Activated T-helper 2 cell treated with anti-CD3 and anti-CD28 coated beads, Interferon-gamma antibody, Interleukin-2, Interleukin-4, amounts not matched to agents 10 μg/mL and 5 μg/mL and 100 μg/mL, durations not matched to agents 14 hours and 24 hours and 36 hours (primary cell): ENCODE measurements at places on chromosomes 7 and 10.

DNA sequence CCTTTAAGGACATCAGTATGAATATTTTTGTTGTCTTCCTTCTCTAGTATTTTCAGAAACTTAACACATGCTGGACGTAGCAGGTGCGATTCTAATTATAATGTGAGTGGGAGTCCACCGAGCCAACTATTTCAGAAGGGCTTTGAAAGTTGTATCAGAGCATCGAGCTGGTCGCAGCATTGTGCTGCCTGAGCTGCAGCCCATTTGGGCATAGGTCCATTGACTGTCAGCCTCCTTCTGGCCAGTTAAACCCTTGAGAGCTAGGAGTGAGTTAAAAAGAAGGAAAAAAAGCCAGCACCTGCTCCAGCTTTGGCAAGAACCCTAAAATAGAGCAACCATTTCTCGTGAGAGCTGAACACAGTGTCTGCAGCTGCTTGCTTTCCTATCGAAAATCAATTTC lies 47.8 kb downstream of the SLC35G1 start:
- no peak for DNase-seq

DNA sequence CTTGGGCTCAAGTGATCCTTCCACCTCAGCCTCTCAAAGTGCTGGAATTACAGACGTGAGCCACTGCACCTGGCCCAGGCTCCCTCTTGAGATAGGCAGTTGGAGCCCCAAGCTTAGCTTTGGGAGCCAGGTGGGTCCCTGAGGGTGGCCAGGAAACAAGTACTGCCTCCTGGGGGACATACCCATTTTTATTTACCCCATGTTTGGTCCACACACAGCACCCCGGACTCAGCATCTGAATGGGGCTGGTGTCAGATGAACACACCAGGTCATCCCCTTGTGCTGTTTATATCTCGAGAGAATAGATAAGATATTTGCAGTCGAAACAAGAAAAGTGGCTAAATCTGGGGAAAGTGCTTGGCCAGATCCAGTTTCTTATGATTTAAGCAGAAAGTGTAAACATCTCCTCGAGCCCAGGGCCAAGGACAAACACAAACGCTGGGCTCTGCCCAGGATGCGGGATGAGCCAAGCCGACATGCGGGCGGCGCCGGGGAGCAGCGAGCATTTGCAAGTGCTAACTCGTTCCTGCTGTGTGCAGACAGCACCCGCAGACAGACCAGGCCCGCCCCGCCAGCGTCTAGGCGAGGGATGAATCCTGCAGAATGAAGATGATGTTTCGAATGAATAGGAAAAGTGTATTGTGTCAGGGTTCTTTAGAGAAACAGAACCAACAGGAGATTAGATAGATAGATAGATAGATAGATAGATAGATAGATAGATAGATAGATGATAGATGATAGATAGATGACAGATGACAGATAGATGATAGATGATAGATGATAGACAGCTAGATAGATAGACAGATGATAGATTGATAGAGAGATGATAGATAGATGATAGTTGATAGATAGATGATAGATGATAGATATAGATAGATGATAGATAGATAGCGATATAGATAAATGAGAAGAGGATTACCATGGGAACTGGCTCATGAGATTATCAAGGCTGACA lies 44.4 kb upstream of the OCM2 start:
- no peak for DNase-seq

DNA sequence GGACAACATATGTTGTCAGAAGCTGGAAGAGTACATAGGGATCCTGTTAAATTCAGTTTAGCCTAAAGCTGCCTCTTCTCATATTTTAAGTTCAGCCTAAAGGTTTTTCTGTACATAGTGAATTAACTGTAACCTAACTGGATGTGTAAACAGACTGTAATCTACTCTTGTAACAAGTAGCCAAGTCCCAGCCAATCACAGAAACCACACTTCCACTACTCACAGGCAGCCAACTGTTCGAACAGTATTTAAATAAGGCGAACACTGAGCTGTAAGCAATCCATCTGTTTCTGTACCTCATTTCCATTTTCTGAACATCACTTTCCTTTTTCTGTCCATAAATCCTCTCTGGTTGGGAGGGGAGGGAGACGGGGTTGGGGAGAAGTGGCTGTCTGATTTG lies 15.0 kb upstream of the STN1 start:
- DNase-seq = no peak

DNA sequence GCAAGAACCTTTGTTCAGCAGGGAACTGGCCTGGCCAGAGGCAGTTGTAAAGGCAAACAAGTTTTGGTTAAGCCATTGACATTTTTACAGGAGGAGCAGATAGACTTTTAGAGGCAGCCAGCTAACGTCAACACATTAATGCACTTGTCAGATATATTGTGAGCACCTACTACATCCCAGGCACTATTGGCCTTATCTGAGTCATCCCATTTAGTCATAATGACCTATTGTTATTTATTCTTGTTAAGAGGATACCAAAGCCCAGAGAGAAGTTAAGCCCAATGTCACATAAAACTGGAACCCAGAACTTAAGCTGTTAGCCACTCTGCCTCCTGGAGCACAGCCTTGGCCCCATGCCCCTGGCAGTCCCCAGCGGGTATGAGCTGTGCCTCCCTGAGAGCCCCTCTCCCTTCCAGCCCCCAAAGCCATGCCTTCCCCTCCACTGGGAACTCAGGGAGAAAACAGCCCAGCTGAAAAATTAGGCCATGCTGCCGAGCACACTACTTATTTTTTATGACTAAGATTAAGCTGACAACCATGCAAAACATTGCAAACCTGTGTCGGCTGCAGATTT lies 32.7 kb upstream of the TRIM8 start:
- no peak for DNase-seq

- DNase-seq = no peak
Measured at GRCh38 chr7:29557954-29558353, 5.7 kb upstream of the PRR15 start.

- no peak for DNase-seq
Measured at GRCh38 chr7:111329367-111330234, 232.7 kb downstream of the IMMP2L start.

GRCh38 chr7:749140-749551 lies 22.1 kb upstream of the PRKAR1B start:
- no peak for DNase-seq

GRCh38 chr7:83547526-83547925 lies 101.4 kb downstream of the SEMA3E start:
- DNase-seq = no peak

GRCh38 chr10:44300666-44301649 lies 83.9 kb downstream of the CXCL12 start:
- DNase-seq = no peak

DNA sequence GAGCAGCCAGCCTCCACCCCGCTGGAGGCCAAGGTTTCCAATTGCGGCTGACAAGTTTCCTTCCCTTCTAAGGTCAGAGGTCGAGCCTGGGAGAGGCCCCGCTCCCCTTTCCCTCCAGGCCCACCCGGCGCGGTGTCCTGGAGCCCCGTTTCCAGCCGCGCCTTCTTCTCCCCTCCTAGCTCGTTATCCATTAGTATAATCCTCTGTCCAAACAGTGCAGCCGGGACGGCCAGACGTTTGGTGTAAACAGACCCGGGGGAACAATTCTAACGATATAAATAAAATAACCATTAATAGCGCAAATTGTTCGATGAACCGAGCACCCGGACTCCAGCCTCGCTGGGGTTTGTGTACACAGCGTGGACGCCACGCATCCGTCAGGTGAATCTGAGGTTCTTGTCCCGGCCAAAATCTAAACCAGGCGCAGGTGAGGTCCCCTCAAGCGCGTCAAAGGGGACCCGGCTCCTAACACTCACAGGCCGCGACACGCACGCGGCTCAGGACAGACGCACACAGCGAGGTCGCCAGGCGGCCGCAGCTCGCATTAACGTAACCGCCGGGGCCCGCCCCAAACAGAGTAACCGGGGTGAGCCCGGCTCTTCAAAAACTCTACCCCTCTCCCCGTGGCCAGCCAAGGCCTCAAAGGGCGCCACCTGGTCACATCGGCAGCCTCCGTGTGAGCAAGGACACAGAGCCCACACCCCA lies 10.8 kb upstream of the NKX2-3 start:
- DNase-seq = no peak

DNA sequence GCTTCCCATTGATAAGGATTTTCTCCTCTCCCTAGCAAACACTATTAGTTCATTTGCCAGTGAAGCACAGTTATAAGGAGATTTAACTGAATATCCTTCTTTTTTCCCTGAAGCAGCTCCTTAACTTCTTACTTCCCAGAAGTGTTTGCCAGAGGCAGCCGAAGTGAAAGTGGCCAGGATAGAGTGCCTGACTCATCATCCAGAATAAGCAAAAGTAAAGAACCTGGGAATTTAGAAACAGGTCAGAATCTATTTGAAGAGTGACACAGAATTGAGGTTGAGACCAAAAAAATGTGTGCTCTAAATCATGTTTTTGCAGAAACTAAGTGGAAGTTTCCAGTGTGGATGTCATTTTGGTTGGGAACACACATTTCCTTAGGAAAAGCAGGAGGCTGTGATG lies 249.6 kb upstream of the VWC2 start:
- no peak for DNase-seq

DNA sequence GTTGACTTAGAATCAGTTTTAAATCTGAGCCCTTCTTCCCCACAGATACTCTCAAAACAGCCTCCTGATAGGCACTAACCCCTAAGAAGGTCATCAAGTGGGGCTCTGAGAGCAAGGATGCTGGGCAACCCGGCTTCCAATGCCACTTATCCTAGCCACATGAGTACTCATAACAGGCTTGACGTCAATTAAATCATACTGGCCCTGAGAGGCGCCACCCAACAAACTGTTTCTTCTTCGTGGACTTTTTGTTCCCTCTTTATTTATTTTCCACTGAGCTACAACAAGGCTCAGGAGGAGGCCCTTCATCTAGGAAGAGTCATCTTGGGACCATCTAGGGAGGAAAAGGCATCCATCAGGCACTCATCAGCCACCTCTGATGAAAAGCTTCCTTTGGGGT lies 255.9 kb downstream of the KCNMA1 start:
- no peak for DNase-seq

- DNase-seq = no peak
Measured at GRCh38 chr7:112050250-112050881, 155.8 kb downstream of the DOCK4 start.

- DNase-seq = no peak
Measured at GRCh38 chr10:34996843-34997242, 93.3 kb downstream of the CUL2 start.

- DNase-seq = no peak
Measured at GRCh38 chr7:51059504-51060142, 257.0 kb downstream of the COBL start.

GRCh38 chr10:58982470-58983239 lies 193.8 kb upstream of the PHYHIPL start:
- no peak for DNase-seq

GRCh38 chr10:119383174-119383856 lies 159.2 kb downstream of the RGS10 start:
- DNase-seq = no peak

DNA sequence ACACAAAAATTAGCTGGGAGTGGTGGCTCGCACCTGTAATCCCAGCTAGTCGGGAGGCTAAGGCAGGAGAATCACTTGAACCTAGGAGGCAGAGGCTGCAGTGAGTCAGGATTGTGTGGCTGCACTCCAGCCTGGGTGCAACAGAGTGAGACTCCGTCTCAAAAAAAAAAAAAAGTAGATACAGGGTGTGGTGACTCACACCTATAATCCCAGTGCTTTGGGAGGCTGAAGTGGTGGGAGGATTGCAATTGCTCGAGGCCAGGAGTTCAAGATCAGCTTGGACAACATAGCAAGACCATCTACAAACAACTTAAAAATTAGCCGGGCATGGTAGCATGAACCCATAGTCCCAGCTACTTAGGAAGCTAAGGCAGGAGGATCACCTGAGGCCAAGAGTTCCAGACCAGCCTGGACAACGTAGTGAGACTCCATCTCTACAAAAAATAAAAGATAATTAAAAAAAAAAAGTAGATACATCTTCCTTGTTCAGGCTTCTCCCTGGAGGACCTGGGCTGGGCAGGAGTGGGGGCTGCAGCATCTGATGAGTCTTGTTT lies 2.0 kb downstream of the MOSPD3 start:
- DNase-seq = no peak

- no peak for DNase-seq
Measured at GRCh38 chr7:31948029-31948428, 122.2 kb downstream of the PDE1C start.

- no peak for DNase-seq
Measured at GRCh38 chr10:29102636-29103035, 186.2 kb upstream of the LYZL1 start.
